ENCODE measurements at places on chromosomes 2 and 18.

DNA sequence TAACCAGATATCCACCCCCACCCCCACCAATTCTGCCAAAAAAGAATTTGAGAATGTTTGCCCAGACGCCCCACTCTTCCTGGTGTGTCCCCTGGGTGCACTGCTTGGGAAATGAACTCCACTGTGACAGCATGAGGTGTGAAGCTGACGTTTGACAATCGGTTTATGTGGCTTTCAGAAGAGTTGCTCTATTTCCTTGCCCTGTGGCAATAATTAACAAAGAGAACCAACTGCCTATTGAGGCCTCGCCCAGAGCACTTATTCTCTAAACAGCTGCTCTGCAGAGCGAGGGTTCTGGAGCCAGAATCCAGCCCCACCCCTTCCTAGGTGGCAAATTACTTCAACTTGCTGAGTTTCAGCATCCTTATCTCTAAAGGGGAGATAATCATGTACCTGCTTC is 115.8 kb upstream of the SIX3 start:
- no peak for DNase-seq

DNA sequence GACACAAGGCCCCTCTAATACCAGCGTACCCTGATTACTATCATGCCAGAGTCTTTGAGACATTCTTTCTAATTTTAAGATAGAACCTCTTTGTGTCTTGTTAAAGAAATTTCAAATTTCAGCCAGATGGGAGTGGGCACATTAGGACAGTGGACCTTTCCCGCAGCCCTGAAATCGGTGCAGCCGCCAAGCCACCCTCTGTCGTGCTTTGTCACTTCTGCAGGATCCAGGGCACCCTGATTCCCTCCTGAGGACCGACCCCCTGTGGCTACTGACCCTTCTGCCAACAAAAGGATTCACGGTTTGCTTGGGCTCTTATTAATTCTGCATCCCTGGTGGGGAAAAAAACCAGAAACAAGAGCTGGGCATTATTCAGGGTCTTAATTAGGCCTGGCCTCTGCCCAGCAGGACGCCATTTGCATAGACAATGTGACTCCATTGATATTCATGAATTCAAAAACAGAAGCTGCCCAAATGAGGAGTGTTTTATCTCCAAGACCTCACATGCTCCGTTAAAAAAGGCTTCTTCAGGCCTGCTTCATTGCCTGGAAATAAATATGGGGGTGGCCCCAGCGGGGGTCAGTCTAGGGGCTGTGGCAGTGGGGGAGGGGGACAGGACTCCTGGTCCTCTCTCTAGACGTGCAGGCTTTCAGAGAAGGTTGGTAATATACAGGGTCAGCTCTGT is 116.9 kb downstream of the ALPK2 start:
- DNase-seq = no peak

DNA sequence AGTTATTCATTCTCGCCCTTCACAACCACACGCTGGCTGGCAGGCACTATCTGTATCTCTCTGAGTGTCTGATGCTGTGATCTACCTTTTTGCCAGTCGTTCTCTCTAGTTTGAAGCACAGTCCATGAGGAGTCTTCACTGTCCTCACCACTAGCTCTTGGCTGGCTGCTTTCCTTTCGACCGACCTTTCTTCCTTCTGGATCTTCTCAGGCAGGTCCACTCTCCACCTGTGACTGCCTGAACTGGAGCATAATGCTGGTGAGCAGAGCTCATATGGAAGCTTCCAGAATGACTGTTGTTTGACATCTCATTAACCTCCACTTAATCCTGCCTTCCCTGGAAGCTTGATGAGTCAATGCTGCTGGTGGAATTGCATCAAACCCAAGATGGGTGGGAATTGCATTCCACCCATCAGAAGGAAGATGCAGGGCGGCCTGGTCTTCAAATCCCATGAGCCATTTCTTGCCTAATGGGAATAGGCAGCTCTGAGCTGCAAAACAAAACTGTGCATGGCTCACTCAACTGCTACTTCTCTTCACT is 283.5 kb upstream of the HDAC4 start:
- no peak for DNase-seq

DNA sequence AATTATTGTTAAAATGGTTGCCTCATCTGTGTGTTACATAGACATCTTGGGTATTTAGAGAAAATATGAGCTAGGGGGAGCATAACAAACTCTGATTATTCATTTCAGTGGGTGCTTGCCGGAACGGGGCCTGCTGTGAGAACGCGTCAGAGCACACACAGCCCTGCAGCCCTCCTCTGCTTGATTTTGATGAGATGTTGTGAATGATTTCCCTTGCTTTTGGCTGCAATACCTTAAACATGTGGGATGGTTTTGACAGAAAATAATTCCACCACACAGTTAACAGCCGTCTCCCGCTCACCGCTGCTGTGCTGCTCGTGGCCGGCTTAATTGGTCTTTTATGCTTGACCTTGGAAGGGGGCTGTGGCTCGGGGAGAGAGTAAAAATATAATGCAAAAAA is 49.9 kb upstream of the TXNDC2 start:
- no peak for DNase-seq

- DNase-seq = no peak
Measured at GRCh38 chr2:149152469-149152953, 114.0 kb downstream of the LYPD6B start.

- DNase-seq = no peak
Measured at GRCh38 chr2:136254681-136255080, 136.7 kb upstream of the CXCR4 start.

- DNase-seq = no peak
Measured at GRCh38 chr2:8435608-8436007, 246.2 kb upstream of the ID2 start.

GRCh38 chr18:3554811-3555427 is 104.9 kb downstream of the TGIF1 start:
- no peak for DNase-seq

DNA sequence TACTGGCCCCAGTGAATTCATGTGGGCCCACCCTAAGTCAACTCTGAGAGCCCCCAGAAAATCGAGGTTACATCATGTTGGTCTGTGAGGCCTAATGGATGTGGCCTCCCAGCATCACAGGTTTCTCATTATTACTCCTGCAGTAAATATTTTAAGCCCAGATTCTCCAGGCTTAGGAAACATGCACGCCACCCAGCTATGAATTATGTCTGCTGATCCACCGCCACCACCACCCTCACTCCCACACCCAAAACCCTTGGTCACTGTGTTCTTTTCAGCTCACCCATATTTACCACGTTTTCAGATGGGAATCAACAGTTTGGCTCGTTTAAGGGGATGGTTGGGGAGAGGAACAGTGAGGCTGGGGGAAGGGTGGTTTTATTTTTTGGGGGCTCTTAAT is 128.6 kb downstream of the NCK2 start:
- no peak for DNase-seq

- no peak for DNase-seq
Measured at GRCh38 chr2:49241991-49242390, 87.7 kb upstream of the FSHR start.

DNA sequence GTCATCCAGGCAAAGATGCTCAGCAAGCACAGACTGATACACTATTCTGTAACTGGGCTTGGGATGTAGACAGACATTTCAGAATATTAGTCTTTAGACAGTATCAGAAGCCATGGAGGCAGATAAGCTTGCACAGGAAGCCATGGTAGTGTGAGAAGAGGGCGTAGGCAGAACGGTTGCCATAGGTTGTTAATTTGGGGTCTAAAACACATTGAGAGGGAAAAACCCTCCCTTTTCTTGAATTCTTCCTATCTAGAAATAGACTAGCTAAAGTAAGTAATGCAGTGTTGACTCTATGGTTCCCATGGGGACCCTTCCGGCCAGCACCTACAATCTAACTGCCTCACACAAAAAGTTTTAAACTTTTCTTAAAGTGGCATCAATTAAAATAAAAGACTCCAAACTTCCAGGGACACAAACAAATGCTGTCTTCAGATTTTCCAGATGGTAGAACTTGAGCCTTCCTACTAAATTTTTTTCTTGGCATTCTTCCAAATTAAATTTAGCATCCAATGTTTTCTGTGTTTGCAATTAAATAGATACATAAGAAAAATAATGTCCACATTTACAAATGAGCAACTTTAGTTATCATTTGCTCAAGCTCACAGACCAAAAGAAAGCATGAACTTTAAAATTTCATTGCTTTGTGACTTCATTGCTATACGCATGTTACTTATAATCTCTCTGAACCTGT is 1.9 kb downstream of the PRKRA start:
- DNase-seq = no peak

GRCh38 chr18:35178260-35178659 is 62.6 kb upstream of the ZNF397 start:
- DNase-seq = no peak

GRCh38 chr2:86039963-86040655 is 65.6 kb downstream of the POLR1A start:
- no peak for DNase-seq

DNA sequence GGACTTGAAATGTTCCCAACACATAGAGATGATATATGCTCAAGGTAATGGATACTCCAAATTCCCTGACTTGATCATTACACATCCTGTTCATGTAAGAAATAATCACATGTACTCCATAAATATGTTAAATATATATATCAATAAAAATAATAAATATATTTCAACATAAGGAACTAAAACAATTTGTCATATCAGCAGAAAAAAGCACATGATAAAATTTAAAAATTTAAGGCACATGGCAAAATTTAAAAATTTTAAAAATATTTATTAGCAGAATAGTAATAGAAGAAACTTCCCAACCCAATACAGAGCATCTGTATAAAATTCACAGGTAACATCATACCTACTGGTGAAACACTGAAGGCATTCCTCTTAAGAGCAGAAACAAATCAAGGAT is 109.6 kb upstream of the KYNU start:
- no peak for DNase-seq

DNA sequence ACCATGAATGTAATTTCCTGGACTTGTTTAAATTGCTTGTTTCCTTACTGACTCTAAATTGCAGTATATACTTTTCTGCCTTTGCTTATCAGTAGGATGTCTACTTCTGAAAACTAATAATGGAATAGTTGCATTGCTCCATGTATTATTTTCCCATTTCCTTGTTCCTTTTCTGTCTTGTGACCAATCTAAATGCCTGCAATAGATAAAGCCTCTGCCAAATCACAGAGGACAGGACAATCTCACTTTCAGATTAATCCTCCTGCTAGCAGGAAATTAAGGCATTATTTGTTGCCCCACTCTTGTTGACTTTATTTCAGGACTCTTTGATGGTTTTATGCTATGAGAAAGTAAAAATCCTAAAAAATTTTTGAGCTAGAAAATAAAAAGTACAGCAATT is 4.7 kb upstream of the ESCO1 start:
- no peak for DNase-seq

GRCh38 chr2:112153179-112153490 is 14.9 kb downstream of the FBLN7 start:
- no peak for DNase-seq

DNA sequence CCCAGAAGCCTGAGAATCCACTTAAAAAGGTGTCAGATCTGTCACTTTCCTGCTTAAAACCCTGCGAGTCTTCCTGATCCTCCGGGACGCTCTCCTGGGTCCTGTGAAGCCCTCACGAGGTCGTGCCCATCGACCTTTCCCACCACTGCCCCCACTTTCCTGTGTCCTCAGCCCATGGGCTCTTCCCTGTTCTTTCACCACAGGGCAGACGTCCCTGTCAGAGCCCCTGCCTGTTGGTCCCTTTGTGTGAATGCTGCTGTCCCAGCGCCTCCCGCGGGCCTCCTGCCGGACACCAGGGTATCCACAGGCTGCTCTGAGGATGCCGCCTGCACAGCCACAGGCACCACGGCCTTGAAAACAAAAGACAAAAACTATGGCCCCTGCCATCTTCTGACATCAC is 125.6 kb downstream of the TMEM18 start:
- DNase-seq = no peak

Data from T follicular helper cell (primary cell).